ENCODE measurements at places on chromosomes 5 and 9.

- DNase-seq: no peak
Measured at GRCh38 chr5:113510836-113511451, 2.5 kb upstream of the YTHDC2 start.

DNA sequence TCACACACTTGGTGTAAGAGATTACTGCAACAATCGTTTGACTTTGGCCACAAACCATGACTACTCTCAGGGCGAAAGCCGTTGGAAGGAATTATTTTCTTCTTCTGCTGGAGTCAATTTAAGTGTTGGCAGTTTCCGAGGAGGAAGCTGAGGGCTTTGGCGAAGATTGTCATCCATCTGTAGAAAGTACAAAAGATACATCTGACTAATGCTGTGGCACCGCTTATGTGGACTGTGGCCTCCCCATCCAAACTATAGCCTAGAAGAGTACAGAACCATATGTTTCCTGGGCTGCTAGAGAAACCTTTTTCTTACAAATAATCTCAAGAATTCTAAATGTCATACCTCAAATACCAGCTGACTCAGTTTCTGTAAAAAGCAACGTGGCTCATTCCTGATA, 7.4 kb downstream of the MTX3 start:
- no peak for DNase-seq

- DNase-seq: no peak
Measured at GRCh38 chr5:2544003-2544402, 207.5 kb downstream of the IRX2 start.

DNA sequence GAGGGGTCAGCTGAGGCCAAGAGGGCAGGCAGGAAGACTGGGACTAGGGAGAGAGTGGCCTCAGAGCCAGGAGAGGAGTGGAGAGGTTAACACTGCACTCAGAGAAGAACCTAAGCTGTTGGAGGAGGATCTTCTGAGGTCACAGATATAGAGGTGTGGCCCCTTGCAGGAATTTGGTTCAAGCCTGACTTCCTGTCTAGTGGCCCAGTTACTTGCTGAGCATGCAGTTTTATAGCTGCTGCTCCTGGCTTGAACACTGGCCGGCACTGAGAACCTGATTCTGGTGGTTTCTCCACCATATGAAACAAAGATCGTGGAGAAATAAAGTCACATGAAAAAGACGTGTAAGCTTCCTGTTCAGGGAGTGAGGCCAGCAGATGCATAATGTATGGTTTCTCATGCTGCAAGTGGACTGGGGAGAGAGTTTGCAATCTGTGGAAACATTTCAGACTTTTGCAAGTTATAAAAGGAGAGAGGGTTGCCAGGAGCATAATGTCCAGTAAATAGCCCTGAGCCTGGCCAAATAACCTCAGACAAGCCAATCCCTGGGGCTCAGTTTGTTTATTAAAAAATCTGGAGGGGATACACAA, 82.6 kb downstream of the GALNT10 start:
- DNase-seq: peak; percentile 5

DNA sequence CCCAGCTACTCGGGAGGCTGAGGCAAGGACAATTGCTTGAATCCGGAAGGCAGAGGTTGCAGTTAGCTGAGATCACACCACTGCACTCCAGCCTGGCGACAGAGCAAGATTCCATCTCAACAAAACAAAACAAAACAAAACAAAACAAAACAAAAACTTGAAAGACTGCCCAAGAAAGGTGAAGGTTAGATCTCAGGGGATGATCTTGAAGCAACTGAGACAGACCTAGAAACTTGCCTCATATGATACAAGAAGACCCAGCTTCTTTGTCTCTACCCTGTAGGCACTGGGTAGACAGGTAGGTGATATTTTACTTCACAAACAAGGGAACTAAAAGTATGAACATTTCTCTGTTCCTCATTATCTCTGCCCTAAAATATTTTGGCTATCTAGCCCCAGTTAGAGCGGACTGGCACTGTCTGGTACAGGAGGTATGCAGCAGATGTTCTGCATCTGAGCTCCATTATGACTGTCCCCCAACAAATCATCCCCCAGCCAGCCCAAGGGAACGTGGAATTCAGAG, 26.3 kb upstream of the SHOC1 start:
- DNase-seq: no peak

- DNase-seq: no peak
Measured at GRCh38 chr9:82808478-82808877, 254.5 kb downstream of the RASEF start.

- DNase-seq: no peak
Measured at GRCh38 chr9:119533504-119533903, 164.3 kb upstream of the BRINP1 start.

DNA sequence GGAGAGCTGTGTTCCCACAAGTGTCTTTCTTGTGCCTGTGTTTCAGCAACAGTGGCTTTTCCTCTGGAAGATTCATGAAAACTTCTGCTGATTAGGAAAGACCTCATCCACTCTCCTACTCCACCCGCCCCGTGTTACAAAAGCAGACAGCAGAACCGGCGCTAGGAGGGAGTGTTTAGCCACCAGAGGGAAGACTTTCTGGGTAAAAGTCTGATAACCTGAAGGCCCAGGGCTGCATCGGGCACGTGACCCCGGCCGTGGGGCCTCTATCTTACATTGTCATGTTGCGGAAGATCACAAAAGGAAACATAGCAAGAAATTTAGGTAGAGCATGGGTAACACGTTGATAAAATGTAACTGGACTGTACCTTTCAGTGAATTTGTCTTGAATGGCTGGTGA, 32.0 kb upstream of the DMRT2 start:
- no peak for DNase-seq

DNA sequence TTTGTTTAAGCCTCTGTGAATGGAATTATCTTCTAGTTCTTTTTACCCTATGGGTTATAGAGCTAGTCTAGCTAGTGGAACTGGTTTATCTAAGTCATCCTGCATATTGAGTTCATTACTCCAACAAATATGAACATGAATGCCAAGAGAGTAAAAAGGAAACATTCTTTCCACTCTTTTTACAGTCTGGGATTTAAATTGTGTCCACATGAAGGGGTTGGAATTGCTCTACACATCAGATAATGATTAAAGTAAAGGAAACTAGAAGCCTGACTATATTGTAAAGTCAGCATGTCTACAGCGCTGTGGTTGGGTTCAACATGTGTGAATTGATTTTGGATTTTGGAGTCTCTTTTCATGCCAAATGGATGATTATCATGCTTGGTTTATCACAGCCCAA, 173.1 kb downstream of the CCDC171 start:
- no peak for DNase-seq

DNA sequence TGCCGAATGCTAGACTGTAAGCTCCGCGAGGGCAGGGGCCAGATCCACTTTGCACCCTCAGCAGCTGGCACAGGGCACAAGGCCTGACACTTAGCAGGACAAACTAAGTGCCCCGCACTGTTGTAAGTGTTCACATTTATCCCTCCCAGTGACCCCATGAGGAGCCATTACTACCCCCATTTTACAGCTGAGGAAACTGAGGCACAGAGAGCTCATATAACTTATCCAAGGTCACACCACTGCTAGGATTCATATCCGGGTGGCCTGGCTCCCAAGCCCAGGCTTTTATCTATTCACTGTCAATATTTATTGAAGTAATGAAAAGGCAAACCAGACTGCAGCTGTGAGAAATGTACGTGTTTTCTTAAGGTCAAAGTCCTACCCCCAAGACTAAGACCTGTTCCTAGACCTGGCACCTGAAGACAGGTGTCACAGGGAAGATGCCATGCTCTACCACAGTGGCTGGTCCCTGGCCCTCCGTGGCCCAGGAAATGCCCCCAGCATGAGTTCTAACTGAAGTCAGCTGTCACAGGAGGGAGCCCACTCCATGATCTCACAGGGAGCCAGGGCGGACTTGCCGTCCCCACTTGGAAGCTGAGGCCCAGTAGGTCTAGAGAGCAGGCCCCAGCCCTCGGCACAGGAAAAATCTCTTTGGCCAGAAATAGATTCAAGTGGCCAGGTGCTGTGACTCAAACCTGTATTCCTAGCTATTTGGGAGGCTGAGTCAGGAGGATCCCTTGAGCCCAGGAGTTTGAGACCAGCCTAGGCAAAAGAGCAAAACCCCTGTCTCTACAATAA, 74.7 kb upstream of the IL17B start:
- DNase-seq: no peak

GRCh38 chr9:38289866-38290245, 102.6 kb upstream of the ALDH1B1 start:
- DNase-seq: no peak

DNA sequence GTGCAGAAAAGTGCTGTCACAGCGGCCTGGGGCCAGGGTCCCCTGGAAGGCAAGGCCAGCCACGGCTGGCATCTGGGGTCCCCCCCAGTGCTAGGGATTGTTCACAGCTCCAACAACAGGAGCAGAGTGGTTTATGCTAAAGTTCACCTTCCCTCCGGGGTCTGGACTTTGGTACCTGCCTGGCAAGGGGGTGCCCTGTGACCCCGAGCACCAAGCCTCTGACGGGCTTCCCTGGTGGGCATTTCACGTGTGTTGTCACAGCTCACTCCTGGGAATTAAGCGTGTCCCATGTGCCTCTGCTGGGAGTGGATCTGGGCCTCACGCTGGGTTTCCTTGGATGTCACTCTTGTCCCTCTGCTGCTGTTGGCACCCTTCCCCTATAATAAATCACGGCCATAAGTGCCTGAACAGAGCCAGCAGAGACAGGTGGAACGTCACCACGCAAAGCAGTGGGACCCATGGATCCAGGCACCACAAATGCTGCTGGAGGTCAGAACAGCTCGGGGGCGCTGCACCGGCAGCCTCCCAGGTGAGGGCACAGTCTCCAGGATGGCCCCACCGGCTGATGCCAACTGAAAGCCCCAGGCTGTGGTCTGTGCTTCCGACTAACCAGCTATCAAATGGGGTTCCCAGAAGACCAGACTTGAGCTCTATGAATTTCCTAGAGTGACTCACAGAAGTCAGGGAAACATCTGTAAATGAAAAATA, 17.8 kb upstream of the ZDHHC11 start:
- no peak for DNase-seq

- DNase-seq: no peak
Measured at GRCh38 chr9:19233344-19233743, 2.9 kb downstream of the DENND4C start.

DNA sequence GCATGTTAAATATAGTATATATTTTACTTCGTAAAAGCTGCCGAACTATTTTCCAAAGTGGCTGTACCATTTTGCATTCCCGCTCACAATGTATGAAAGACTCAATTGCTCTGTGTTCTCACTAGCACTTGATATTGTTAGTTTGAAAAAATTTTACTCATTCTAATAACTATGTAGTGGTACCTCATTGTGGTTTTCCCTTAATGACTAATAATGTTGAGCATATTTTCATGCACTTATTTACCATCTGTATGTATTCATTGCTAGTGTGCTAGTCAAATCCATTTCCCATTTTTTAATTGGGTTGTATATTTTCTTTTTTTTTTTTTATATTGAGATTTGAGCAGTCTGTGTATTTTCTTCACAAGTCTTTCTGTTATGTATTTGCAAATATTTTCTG, 58.4 kb downstream of the RANBP17 start:
- DNase-seq: no peak

DNA sequence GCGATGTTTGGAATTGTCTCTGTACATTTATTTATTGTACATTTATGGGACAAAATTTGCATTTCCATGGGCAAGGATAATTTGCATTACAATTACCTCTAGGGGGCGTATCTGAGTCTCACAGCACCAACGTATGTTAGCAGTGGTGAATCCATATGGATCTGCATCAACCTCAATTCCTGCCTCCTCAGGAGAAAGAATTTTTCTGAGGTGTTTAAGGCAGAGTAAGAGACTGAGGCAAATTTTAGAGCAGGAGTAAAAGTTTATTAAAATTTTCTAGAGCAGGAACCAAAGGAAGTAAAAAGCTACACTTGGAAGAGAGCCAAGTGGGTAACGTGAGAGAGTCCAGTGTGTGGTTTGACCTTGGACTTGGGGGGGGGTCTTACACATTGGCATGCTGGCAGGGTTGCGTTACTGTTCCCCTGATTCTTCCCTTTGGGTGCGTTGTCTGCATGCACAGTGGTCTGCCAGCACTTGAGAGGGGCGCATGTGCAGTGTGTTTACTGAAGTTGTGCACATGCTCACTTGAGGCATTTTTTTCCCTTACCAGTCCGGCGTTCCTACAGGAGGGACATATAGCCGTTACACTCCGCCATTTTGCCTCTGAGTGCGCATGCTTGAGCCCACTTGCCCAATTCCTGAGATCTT, 21.0 kb upstream of the RAB14 start:
- DNase-seq: no peak

- no peak for DNase-seq
Measured at GRCh38 chr5:53917826-53918225, 357.4 kb downstream of the NDUFS4 start.

DNA sequence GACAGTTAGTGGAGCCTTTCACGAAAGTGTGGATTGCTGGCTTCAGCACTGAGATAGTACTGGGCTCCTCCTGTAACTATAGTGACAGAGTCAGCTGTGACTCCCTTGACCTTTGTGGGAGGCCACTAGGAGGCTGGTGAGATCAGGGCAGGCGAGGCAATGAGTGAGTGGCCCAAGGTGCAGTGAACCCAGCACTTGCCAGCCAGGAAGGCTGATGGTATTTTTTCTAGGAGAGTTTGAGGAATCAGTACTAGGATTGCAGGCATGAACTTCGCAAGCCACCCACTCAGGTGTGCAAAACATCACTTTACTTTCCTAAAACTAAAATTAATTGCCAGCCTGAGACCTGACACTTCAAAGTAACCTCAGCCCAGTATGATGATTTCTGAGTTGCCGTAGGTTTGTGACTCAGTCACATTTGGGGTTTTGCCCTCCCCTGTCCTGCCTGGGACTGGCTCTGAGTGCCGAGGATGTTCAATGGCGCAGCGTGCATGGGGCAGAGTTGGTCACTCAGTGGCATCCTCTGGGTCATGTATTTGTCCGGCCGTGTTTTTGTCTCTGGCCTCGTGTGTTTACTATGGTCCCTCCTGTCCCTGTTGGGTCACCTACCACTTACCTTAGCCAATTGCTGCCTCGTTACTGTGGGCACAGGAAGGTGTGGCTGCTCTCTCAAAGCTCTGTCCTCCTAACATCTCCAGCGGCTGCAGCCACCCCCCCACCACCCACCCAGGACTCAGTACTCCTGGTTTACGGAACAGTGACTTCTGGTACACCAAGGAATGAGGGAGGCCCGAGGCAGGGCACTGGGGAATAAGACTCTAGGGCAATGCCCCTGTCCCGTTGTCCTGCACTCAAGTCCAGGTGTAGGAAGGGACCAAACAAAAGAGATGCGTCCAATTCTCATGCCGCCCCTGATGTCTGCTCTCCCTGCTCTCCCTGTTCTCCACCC, 67.2 kb downstream of the IL31RA start:
- DNase-seq: no peak

DNA sequence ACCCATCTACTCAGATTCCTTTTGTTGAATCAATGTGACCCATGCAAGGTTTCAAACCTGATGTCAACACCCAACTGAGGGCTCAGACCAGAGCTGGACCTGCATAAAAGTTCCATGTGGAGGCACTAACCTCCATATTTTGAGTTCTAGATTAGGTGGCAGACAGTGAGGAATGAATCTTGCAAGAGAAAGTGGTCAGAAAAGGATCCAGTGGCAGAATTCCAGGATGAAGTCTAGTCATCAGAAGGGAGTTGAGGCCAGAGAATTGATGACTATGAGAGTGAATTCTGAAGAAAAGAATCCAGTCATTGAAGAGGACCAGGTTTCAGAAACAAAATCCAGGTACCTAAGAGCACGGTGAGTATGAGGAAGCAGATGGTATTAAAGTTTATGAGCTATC, 205.1 kb upstream of the RGMB start:
- DNase-seq: no peak

GRCh38 chr9:23229890-23230317, 596.1 kb downstream of the ELAVL2 start:
- DNase-seq: no peak

- DNase-seq: no peak
Measured at GRCh38 chr5:119395080-119395836, 39.4 kb downstream of the TNFAIP8 start.
